ENCODE measurements at places on chromosomes 3 and 15.

DNA sequence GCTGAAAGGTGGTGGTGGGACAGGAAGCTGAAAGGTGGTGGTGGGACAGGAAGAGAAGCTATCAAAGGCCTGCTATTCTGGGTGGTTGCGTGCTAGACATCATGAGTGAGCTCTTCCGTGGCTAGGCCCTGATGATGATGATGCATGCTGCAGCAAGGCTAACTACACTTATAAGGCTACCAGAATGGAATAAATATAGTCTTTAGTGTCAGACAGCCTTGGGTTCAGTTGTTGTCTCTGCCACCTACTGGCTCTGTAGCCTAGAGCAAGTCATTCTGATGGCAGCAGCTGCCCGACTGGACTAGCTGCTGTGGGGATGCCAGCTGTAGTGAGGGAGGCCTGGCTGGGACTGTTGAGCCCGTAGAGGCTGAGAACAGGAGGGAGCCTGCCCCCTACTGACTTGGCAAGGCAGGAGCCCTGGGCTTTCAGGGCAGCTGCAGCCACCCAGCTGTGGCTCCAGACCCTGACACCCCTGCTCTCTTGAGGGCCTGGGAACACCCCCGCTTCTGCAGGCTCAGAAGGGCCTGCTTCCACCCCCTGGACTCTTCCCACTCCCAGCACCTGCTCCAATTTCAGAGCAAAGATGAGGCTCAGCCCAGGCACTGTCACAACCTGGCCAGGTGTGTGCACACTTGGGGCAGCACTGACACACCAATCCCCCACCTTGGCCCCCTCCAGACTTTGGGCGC is 21.4 kb upstream of the ZBED2 start:
- DNase-seq, result peak; percentile 63

GRCh38 chr3:184209146-184209923 is 20.1 kb upstream of the VWA5B2 start:
- no peak for DNase-seq

GRCh38 chr15:65195548-65195923 is 10.4 kb upstream of the CLPX start:
- DNase-seq, result no peak

GRCh38 chr3:72242326-72242725 is 457.4 kb upstream of the PROK2 start:
- DNase-seq, result no peak

DNA sequence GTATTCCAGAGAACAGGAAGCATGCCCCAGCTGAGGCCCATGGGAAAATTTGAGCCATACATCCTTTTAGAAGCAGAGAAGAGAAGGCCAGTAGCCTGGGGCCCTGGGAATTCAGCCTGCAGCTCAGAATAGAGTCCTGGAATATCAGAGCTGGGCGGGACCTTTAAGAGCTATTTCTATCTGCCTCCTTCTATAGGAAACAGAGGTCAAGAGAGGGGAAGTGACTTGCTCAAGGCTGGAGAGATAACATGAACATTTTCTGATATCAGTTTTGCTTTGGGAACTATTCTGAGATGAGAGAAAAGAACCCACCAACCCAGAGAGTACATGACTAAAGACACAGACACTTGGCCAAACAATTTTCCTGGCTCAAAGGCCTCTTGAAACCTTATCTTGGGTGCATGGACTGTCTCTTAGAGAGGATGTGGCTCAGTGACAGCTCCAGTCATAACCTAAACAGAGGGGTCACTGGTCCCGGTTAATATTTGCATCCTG is 26.0 kb downstream of the MASP1 start:
- no peak for DNase-seq

DNA sequence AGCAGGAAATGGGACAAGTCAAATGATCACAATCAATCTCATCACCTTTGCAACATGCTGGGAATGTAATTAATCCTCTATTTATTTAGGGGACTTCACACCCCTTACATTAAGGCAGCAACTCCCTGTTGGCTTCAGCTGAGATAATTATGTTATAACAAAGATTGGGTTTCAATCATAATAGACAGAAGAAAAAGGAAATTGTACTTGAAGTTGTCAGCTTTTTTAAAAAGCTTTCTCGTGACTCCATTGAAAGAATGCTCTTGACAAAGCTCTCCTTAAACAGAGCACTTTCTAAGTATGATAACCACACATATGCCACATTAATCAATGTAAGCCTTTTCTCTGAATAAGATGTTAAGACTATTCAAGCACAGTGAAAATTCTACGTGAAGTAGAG is 65.7 kb downstream of the SHQ1 start:
- DNase-seq, result no peak

DNA sequence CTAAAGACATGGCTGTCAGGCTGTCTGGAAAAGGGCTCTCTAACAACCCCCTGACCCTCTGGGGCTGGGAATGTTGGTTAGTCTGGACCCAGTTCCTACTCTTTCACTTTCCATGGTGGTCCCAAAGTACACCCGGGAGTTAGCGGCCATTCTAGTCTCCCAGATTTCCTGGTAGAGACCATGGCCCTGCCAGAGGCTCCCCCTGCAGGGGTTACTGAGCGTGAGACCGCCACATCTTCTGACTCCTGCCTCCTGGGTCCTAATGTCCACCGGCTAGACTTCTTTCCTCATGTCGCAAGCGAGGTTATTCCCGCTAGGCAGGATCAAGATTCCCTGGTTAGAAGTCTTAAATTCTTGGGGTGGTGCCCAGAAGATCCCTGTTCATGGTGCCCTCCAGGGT is 540.0 kb upstream of the ROBO1 start:
- no peak for DNase-seq

GRCh38 chr3:73768524-73769308 is 144.0 kb upstream of the PDZRN3 start:
- DNase-seq, result no peak

GRCh38 chr15:64246364-64247189 is 83.8 kb upstream of the PPIB start:
- DNase-seq, result peak; percentile 66

DNA sequence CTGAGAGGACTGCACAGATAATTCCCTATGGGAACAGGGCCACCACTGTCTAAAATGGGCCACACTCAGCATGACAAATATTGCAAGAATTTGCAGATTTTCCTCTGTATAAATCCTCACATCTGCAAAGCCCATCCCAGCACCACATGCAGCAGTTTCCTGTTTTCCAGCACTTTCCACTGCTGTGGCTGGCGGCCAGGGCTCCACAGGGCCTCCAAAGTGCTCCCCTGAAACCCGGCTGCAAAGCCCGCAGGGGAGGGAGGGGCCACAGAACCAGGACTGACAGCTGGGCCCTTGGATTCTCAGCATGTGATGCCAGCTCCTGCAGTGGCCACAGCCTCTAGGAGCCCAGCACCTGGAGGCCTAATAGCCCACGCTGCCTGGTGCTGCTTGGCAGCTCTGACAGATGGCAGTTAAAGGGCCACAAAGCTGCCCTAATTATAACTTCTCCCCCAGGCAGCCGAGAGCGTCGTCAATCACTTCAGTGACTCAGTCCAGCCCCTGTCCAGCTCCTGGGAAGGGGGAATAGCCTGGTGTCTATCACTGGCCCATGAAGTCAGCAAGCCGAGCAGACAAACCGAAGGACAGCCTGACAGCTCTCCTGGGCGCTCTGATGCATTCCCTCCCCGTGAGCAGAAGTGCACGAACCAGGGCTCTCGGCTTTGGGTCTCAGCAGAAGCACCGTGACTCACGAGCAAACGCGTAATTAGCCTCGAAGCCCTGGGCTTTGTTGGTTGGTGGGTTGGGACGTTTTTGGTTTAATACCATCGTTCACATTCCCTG is 4.7 kb downstream of the LRRC15 start:
- no peak for DNase-seq

- DNase-seq, result no peak
Measured at GRCh38 chr3:142127941-142128658, 21.2 kb downstream of the TFDP2 start.

- DNase-seq, result no peak
Measured at GRCh38 chr3:64382153-64382552, 156.9 kb upstream of the PRICKLE2 start.

DNA sequence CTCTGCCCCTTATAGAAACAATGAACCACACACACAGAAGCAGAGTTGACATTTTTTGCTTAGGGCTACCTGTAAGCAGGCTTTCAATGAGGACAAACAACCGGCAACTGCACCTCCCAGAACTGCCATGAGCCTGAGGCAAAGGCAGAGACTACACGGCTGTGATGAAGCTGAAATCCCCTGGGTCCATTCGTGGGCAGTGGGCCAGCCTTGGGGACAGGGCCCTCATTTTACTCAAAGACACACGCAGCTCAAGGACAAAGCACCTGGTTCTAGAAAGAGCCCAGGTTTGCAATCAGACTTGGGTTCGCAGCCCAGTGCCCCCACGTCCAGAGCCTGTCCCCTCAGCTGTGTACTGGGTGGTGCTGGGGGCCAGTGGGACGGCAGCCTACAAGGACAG is 17.9 kb downstream of the FAM174B start:
- no peak for DNase-seq
